ENCODE measurements at places on chromosomes 4 and X. TPM values are rescaled to one million over a fixed set of nuclear protein-coding genes. Genes with fewer than 3 reads are reported as not detected.

Gene WWC2
- 10.9 TPM for total RNA-seq

Gene PALLD
- total RNA-seq, result 0.76 TPM

Gene SLC9B1
- 1.4 TPM for total RNA-seq

Gene BTK
- 52.1 TPM for total RNA-seq

Gene DTHD1
- total RNA-seq, result not detected

Gene ANXA5
- 49.5 TPM for total RNA-seq

Gene DGKK
- total RNA-seq, result 0.11 TPM

Gene UGT2B11
- total RNA-seq, result not detected

Gene FATE1
- total RNA-seq, result not detected

Gene ADH7
- total RNA-seq, result not detected

Gene ALB
- not detected for total RNA-seq

Gene PABPC4L
- not detected for total RNA-seq

Gene ARX
- not detected for total RNA-seq

Gene MAP7D3
- 7.7 TPM for total RNA-seq

Gene RASSF6
- total RNA-seq, result 0.21 TPM

Gene MAP9
- total RNA-seq, result 20.5 TPM

Gene NUDT10
- total RNA-seq, result not detected

Gene NAA11
- total RNA-seq, result not detected

Gene GLOD5
- total RNA-seq, result not detected

Gene CC2D2A
- total RNA-seq, result not detected

Gene SPARCL1
- not detected for total RNA-seq

Gene DAPP1
- total RNA-seq, result 10.9 TPM

Gene CLDN2
- total RNA-seq, result not detected

Gene PLP1
- total RNA-seq, result not detected

Gene DCK
- total RNA-seq, result 47.7 TPM

Gene MCF2
- total RNA-seq, result 0.20 TPM

Gene CHST7
- total RNA-seq, result 5.4 TPM

Gene NAP1L2
- total RNA-seq, result 17.4 TPM

Gene ZNF827
- 25.9 TPM for total RNA-seq

Gene ING2
- total RNA-seq, result 13.8 TPM

Gene JAKMIP1
- total RNA-seq, result not detected

Gene AKAP4
- not detected for total RNA-seq

Gene SCD5
- 0.59 TPM for total RNA-seq

Gene EPHA5
- not detected for total RNA-seq

Gene SLC10A3
- total RNA-seq, result 22.7 TPM

Gene SLC38A5
- 10.2 TPM for total RNA-seq

Gene FOXR2
- total RNA-seq, result not detected

Gene ETDB
- not detected for total RNA-seq

Gene PDCL2
- not detected for total RNA-seq

Gene MAGEA9
- not detected for total RNA-seq

Gene PASD1
- total RNA-seq, result not detected

Gene CNKSR2
- 6.3 TPM for total RNA-seq

Gene NOCT
- 1.6 TPM for total RNA-seq

Gene ASB11
- total RNA-seq, result not detected

Gene USP26
- not detected for total RNA-seq

Gene FAM47A
- total RNA-seq, result not detected

Gene CT45A3
- not detected for total RNA-seq

Gene PRSS12
- not detected for total RNA-seq

Gene RGN
- not detected for total RNA-seq

Gene CT47B1
- total RNA-seq, result not detected
